HepG2 (cell line): ENCODE measurements at places on chromosomes 5 and 9. TPM values are rescaled to one million over a fixed set of nuclear protein-coding genes. Genes with fewer than 3 reads are reported as not detected.

- H3K4me1 ChIP-seq = no peaks in the 10 kb centered on the region
- H3K27me3 ChIP-seq = no peaks in the 10 kb centered on the region
- H3K36me3 ChIP-seq = no peaks in the 10 kb centered on the region
- DNase-seq = no peak
Observed at GRCh38 chr5:101424530-101425175, 521.6 kb upstream of the ST8SIA4 start.

DNA sequence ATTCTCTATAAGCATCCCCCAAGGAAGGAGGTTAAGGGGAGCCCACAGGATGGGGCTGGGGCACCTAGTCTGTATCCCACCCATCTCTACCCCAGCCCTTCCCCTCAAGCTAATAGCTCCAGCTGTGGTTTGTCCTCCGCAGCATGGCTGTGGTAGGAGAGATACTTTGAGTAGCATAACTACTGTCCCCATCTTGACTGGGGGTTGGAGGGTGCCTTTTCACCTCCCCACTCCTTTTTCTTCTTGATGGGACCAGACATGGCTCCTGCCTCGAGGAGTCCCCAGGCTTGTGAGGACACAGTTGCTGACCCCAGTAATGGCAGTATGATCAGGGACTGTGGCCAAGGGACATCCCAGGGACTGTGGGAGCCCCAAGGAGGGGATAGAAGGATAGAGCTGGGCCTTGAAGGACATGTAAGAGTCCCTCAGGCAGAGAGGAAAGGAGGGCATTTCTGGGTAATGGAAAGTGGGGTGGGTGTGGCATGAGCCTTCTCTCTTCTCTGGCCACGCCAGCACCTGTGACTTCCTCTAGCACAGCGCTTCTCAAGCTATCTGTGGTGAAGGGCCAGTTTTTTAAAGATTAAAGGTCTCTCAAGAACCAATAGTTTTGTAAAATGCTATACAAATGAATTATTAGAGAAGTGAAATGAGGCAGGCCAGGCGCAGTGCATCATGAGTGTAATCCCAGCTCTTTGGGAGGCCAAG lies 14.0 kb downstream of the OLFML2A start:
- peaks cover 12% of the 10 kb centered on the region; the same call in 1 of the 3 replicates for H3K27me3 ChIP-seq
- H3K36me3 ChIP-seq = no peaks in the 10 kb centered on the region

DNA sequence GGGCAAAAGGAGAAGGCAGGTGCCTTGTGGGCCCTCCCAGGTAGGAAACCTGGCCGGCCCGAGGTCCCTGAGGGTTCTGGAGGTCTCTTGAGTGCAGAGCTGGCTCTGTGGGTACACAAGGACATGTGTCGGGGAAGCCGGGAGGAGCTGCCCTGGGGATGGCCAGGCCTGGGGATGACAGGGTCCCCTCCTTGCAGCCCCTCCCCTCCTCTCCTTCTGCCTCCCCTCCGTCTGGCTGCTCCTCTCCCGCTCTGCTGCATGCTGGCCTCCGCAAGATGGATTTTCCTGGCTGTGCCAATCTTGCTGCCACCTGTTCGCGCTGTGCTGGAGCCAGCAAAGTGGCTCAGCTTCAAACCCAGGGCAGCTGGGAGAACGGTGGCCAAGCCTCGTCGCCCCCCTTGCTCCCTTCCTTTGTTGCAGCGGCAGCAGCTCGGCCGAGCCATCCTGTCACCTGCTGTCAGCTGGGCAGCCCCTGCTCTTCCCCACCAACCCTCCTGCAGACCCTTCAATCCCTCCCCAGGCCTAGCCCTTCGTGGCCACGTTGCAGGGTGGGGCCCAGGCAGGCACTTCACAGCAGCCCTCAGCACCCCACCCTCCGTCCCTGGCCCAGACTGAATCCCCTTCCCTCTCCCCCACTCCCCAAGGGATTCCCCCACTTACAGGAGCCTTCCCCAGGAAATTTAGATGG lies 17.6 kb upstream of the UNC5A start:
- no peak overlapping the region for H3K4me3 ChIP-seq
- no peaks in the 10 kb centered on the region for H3K36me3 ChIP-seq
- peaks cover 8% of the 10 kb centered on the region for H3K27me3 ChIP-seq

DNA sequence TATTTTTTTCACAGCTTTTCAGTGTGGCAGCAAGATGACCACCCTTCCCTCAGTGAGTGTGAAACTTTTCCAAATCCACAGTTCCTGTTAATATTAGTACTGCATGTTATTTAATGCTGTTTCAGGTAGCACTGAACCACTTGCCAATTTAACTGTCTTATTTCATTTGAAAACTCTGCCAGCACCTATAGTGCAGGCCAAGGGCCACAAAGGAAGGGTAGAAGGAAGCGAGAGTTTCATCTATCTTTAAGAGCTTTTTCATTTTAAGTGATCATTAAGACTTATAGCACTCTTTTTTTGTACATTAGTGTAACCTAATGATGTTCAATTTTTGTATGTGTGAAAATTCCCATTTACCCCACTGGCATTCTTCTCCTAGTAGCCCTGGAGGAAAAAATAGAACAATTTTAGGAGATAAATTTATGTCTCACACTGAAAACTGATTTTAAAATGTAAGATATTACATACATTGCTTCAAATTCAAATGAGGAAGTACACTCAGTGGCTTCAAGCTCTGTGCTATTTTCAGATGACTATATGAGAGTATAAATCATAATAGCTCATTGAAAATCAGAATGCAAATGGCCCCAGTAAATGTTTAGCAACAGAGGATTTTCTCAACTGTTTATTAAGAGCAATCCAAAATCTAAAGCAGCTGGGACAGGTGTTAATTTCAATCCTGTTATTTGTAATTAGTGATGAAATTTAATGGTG lies 820.5 kb downstream of the PTPRD start:
- no peaks in the 10 kb centered on the region for H3K27me3 ChIP-seq
- no peak for DNase-seq
- H3K27ac ChIP-seq = no peak overlapping the region
- H3K4me1 ChIP-seq = no peaks in the 10 kb centered on the region
- H3K36me3 ChIP-seq = no peaks in the 10 kb centered on the region

GRCh38 chr5:149930043-149930748 lies 14.4 kb downstream of the PDE6A start:
- no peak for DNase-seq
- H3K27me3 ChIP-seq = peaks cover 1% of the 10 kb centered on the region; the same call in 1 of the 2 replicates
- H3K36me3 ChIP-seq = no peaks in the 10 kb centered on the region
- H3K4me1 ChIP-seq = peaks cover 18% of the 10 kb centered on the region
- H3K4me3 ChIP-seq = no peak overlapping the region

- H3K4me3 ChIP-seq = no peak overlapping the region
- no peaks in the 10 kb centered on the region for H3K27me3 ChIP-seq
- H3K4me1 ChIP-seq = no peaks in the 10 kb centered on the region
- no peak for DNase-seq
- no peak overlapping the region for H3K27ac ChIP-seq
- H3K36me3 ChIP-seq = no peaks in the 10 kb centered on the region
Observed at GRCh38 chr5:156208271-156208670, 118.7 kb upstream of the SGCD start.

DNA sequence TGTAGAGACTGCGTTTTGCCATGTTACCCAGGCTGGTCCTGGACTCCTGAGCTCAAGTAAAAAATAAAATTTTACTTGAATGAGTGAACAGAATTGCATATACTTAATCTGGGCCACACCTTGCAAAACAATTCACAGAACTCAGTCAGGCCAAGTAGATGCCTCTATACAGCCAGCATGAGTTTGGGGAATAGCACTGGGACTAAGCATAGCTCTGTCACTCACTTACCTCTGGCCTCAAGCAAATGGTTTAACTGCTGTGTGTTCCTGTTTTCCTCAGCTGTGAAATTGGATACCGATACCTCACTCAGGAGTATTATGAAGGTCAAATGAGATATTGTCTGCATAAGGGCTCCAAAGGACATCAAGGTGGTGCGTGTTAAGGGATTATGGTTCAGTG lies 10.9 kb upstream of the FRMPD1 start:
- no peak overlapping the region for H3K27ac ChIP-seq
- no peaks in the 10 kb centered on the region for H3K36me3 ChIP-seq
- no peak overlapping the region for H3K4me3 ChIP-seq
- no peak for DNase-seq
- no peaks in the 10 kb centered on the region for H3K27me3 ChIP-seq
- no peaks in the 10 kb centered on the region for H3K4me1 ChIP-seq

DNA sequence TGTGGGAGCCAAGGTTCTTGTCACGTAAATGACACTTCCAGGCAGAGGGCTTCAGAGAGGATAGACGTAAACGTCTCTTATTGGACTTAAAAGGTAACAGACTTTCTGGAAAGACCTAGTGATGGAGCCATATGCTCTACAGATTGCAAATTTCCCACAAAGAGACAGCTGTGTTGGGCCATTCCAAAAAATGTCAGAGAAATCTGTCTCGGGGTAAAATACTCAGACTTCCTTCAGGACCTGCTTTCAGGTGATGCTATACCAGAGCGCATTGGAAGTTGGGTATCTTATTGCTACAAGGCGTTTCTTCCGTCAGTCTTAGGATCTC lies 29.2 kb downstream of the PROP1 start:
- no peaks in the 10 kb centered on the region; the same call in 1 of the 2 replicates for H3K27me3 ChIP-seq
- no peak for DNase-seq
- no peak overlapping the region for H3K4me3 ChIP-seq

DNA sequence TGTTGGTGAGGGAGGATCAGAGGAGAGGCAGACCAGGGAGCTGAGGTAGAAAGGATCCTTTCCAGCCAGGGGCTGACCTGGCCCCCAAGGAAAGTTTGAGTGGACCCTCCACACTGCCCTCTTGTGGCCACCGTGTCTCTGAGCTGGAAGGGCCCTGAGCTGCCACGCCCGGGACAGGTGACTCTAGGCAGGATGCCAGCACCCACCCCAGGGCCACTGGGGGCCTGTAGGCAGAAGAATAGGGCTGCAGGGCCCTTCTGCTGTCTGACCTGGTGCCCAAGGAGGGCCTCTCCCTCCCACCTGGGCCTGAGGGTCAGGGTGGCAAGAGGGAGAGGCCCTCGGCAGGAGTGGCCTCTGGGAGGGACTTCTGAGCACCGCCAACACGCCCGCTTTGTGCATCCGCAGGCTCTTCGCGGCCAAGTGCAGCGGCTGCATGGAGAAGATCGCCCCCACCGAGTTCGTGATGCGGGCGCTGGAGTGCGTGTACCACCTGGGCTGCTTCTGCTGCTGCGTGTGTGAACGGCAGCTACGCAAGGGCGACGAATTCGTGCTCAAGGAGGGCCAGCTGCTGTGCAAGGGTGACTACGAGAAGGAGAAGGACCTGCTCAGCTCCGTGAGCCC lies 76.8 kb downstream of the LMX1B start:
- H3K4me1 ChIP-seq = no peaks in the 10 kb centered on the region
- H3K27me3 ChIP-seq = peaks cover 82% of the 10 kb centered on the region
- DNase-seq = no peak
- H3K27ac ChIP-seq = no peak overlapping the region
- no peak overlapping the region for H3K4me3 ChIP-seq

- H3K4me1 ChIP-seq = no peaks in the 10 kb centered on the region
- H3K4me3 ChIP-seq = no peak overlapping the region
- H3K27ac ChIP-seq = no peak overlapping the region
Observed at GRCh38 chr5:9439531-9440292, 106.2 kb downstream of the SEMA5A start.

GRCh38 chr9:135605238-135605781 lies 34.0 kb downstream of the GLT6D1 start:
- no peak overlapping the region for H3K4me3 ChIP-seq
- H3K27me3 ChIP-seq = peaks cover 8% of the 10 kb centered on the region

DNA sequence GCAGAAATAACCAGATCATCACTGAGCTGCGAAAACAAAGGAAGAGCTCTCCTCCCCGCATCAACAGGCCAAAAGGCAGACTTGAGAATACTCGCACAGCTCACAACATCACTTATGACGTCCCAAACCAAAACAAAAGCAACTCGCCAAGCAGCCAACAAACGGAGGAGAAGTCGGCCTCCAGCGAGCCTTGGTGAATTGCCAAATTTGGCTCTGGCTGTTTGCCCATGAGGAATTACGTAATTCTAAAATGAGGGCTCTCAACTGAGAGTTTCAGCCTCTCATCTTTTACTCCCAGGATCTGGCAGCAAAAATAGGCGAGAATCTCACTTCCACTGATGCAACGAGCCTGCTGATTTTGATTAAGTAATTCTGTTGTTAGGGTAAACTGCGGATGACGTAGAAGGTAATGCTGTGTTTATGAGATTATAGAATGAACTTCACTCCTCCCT lies 51.7 kb upstream of the SEMA6A start:
- no peaks in the 10 kb centered on the region for H3K4me1 ChIP-seq
- no peak overlapping the region for H3K27ac ChIP-seq
- no peaks in the 10 kb centered on the region for H3K36me3 ChIP-seq
- DNase-seq = no peak
- peaks cover 41% of the 10 kb centered on the region for H3K27me3 ChIP-seq

- H3K36me3 ChIP-seq = no peaks in the 10 kb centered on the region
- H3K4me1 ChIP-seq = no peaks in the 10 kb centered on the region
- H3K27me3 ChIP-seq = no peaks in the 10 kb centered on the region
Observed at GRCh38 chr9:104556830-104557634, 11.9 kb upstream of the OR13C8 start.

DNA sequence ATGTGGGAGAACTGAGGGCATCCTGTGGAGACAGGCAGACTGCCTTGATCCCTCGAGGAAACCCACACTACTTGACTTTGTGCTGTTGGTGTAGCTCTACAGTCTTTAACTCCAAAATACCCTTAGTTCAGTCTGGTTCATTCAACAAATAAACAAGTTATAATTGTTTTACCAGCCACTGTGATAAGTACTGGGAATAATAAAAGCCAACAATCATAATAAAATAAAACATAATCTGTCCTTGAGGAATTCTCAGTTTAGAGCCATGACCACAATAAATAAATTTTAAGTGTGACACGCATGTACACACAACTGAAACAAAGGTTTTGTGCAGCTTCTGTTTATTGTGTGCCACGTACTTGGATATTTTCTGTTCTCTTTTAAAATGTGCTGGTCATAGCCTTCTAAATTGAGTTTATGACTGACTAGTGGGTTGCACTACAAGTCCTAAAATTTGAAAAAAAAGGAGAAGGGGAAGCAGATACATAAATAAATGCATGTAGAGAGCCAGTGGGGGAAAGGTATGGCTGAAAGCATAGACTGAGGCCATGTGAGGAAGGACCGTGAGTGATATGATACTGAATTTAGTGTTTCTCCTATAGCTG lies 6.2 kb upstream of the SCAMP1 start:
- no peak overlapping the region for H3K27ac ChIP-seq
- H3K36me3 ChIP-seq = no peaks in the 10 kb centered on the region
- no peak overlapping the region for H3K4me3 ChIP-seq
- DNase-seq = no peak
- H3K4me1 ChIP-seq = peaks cover 16% of the 10 kb centered on the region

DNA sequence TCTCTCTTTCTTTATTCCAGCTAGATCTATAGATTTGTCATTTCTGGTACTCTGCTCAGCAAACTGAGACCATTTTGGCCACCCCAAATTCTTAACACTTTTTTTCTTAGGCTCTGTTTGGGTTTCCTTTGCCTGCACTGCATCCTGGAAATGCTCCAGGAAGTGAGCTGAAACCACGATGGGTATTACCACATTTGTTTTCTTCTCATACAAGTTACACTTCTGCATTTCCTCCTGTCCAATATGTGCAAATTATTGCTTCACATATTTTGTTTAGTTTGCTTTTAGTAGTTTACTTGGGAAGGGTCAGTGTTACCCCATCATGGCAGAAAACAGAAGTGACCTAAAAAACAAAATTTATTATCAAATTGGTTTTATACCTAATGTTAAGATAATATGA lies 498.6 kb upstream of the GRIN3A start:
- H3K36me3 ChIP-seq = no peaks in the 10 kb centered on the region
- H3K27me3 ChIP-seq = no peaks in the 10 kb centered on the region
- H3K4me3 ChIP-seq = no peak overlapping the region
- H3K27ac ChIP-seq = no peak overlapping the region
- no peak for DNase-seq

The POU5F2 gene
- polyA plus RNA-seq = 0.09 and 0.13 TPM in 2 replicates

The ACTL7B gene
- polyA plus RNA-seq = 0.07 and 0.11 TPM in 2 replicates

The TIMD4 gene
- 0.50 and 0.71 TPM in 2 replicates for polyA plus RNA-seq

The NMUR2 gene
- not detected in 2 replicates for polyA plus RNA-seq

The PTGES gene
- not detected in 2 replicates for polyA plus RNA-seq

The UGT3A1 gene
- not detected in 2 replicates for polyA plus RNA-seq

The KLHL9 gene
- polyA plus RNA-seq = 8.1 and 8.7 TPM in 2 replicates

The PCA3 gene
- polyA plus RNA-seq = not detected in 2 replicates

The SLC4A9 gene
- 0.05 TPM in 1 of 2 replicates, not detected in the other for polyA plus RNA-seq

The PTPN3 gene
- polyA plus RNA-seq = 17.2 and 20.5 TPM in 2 replicates

The SLC6A7 gene
- not detected in 2 replicates for polyA plus RNA-seq

The LECT2 gene
- polyA plus RNA-seq = not detected in 2 replicates
